ENCODE measurements at places on chromosomes 2 and 18.
A peak's percentile ranks its signal among the peaks of the same experiment; 100 is the strongest.

DNA sequence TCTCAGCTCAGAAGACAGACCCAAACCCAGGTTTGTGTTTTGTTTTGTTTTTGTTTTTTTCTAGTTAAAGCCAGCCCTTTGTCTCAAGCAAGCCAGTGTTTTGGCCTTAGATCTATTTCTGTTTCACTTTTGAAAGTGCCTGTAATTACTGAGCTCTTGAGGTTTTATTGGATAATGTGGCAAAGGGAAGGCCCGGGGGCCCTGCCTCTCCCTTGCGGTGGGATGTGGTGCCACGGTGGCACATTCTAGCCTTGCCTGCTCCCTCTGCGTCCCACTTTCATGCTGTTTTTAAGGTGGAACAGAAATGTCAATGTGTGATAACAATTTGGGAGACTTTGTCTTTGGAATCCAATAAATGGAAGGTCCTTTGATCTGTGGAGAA, 2.5 kb downstream of the HPCAL1 start:
- DNase-seq, result no peak

DNA sequence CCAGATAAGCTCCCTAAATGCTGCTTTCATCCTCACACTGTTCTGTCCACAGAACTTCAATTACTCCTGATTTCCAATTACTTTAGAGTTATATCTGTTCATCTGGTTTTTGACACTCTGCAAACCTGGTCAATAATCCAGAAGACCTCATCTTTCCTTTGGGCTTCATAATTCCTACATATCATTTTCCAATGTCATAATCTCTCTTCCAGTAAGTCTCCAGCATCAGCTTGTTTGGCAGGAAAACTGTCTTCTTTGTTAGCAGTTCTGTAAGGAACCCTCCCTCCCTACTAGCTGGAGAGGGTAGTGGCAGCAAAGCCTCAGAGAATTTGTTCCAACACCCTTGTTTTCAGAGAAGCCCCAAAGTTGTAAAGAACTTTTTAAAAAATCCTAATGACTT, 11.9 kb upstream of the SLC14A1 start:
- no peak for DNase-seq

GRCh38 chr2:173750353-173750801, 214.8 kb downstream of the SP3 start:
- DNase-seq, result no peak

DNA sequence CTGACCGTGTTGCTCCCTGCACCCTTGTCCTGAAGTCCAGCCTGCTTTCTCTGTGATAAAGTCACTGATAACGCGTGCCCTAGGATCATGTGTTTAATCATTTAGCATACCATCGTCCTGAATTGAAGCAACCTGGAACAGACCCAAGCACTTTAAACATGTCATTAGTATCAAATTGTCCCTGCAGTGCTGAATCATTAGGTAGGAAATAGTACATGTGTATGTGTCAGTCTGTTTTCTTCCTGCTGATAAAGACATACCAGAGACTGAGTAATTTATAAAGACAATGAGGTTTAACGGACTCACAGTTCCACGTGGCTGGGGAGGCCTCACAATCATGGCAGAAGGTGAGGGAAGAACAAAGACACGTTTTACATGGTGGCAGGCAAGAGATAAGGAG, 2.8 kb downstream of the ASB18 start:
- DNase-seq, result no peak

DNA sequence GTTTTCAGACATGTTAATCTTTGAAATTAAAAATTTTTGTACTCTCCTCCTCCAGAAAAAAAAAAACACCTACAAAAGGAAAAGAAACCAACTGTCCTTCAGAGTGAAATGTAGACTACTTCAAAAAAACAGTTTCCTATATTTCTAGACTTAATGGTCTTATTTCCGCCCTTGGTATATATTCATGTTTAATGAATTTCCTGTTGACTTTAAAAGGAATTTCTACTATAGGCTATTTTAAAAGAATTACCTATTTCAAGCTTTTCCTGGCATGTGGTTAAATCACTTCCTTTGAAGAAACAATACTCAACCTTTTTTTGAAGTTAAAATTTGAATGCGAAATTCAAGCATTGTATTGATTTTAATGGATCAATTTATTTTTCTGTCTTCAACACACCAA, 29.2 kb downstream of the GULP1 start:
- no peak for DNase-seq

- peak; percentile 71 for DNase-seq
These were observed 921 bp downstream of the VAPA start for GRCh38 chr18:9914584-9915290.

- no peak for DNase-seq
These were observed 176.1 kb upstream of the KLF7 start for GRCh38 chr2:207341804-207342203.

- no peak for DNase-seq
These were observed 382.5 kb downstream of the CBLN2 start for GRCh38 chr18:72161691-72162090.

GRCh38 chr2:165248238-165248637, 9.0 kb downstream of the SCN2A start:
- DNase-seq, result no peak

GRCh38 chr2:214019973-214020345, 390.9 kb upstream of the VWC2L start:
- DNase-seq, result no peak

- DNase-seq, result no peak
These were observed 585 bp downstream of the ABCA12 start for GRCh38 chr2:215137741-215138340.

DNA sequence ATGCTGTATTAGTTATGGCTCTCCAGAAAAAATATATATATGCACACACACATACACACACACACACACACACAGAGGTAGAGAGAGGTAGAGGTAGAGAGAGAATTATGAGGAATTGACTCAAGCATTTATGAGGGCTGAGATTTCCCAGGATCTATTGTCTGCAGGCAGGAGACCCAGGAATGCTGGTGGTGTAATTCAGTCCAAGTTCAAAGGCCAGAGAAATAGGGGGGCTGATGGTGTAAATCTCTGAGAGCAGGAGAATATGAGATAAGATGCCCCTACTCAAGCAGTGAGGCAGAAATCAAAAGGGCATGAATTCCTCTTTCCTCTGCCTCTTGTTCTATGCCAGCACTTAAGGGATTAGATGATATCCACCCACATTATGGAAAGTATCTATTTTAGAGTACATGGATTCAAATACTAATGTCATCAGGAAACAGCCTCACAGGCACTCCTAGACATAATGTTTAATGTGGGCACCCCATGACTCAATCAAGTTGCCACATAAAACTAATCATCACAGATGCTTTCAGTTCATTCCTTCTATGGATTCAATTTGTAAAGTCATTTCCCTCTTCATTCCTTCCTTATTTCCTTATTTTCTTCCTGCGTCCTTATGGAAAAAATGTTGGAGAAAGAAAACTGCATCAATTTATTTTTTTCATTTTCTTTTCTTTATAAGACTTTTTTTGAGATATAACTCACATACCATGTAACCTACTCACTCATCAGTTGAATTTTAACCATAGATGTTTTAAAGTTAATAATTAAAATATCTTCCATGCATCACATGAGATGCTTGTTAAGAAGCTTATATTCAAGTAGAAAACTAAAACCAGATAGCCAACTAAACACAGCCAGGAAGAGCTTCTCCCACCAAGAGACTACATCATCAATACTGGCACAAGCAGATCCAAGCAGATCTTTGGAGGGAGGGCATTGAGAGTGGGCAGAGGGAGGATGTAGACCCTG, 406.2 kb downstream of the MBD2 start:
- no peak for DNase-seq

DNA sequence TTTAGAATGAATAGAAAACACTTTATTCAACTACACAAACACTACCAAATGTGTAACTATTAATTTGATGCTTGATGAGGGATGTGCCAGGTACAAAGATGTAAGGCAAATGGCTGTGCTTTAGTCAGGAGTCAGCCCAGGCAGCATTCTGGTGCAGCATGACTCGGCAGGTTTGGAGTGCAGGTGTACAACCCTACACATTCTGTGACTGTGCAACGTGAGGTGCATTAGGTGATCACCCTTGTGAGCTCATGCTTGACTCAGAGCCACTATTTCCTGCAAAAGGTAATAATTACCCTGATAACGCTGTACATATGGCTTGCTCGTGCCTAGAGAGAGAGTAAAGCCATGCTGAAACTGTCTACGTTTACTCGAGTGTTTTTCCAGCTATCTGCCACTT, 288.7 kb upstream of the DSEL start:
- DNase-seq, result no peak

DNA sequence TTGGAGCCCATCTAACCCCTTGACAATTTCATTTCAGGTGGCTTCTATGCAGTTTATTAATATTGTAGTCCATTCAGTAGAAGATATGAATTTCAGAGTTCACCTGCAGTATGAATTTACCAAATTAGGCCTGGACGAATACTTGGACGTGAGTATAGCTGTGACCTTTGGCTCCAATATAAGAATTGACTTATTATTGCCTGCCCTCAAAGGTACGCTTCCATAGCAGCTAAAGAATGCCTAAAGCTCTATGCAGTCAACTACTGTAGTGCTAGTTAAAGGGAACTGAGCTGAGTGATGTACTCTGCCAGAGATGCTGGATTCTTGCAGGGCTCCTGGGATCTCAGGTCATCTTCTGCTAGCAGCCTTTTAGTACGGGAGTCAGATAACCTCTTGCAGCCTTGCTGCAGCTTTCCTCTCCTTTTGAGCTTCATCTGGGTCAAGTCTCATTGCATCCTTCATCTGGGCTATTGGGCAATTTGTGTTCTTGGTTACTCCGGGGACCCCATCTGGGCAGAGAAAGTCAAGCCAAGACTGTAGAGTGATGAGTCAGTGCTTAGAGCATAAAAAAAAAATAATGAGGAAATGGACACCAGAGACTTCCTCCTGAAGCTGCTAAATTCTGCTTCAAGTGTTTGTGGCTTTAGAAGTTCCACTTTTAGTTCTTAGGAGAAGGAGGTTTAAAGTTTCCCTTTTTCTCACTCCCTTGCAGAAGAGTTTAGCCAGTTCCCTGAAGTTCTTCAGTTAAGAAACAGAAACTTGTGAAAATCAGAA, 105.6 kb downstream of the PRPF40A start:
- peak; percentile 58 for DNase-seq

DNA sequence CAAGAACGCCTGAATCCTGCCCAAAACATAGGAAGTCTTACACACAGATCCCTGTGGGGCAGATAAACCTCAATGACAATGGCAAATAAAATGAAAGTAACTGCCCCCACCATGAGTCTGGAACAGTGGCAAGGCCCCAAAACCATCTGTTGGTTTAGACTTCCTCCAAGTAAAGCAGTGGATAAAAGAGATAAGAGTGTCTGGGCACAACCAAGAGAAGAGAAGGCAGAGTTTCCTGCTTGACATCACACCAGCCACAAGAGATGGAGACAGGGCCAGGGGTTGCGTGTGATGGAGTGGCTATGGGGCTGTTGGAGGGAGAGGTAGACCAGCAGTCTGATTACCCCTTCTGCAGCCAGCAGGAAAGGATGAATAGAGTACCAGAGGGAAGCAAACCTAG, 212.1 kb upstream of the POU3F3 start:
- no peak for DNase-seq

GRCh38 chr2:98908931-98909316, 27.1 kb downstream of the CRACDL start:
- no peak for DNase-seq

DNA sequence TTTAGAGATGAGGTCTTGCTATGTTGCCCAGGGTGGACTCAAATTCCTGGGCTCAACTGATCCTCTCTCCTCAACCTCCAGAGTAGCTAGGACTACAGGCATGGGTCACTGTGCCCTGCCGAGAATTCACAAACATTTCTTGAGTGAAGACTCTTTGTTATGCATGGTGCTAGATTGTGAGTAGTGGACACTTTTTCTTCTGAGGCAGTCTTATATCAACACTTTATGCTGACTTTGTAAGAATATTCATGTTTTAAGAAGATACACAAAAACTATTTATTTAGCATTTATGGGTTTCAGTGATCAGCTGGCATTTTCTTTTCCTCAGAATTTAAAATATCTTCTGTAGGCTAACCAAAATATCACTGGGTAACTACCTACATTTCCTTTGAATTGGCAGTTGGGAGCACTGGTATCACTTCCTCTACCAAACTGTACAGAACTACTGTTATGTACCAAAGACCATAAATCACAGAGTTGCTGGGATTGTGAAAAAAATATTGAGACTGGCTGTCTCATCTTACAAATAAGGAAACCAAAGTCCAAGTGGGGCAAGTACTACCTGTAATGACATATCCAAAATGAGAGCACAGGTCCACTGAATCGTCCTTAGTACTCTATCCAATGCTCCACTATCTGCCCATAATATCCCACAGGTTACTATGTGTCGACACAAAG, 34.0 kb downstream of the DOCK10 start:
- DNase-seq, result peak; percentile 23

GRCh38 chr18:30333310-30333709, 709.2 kb downstream of the DSC3 start:
- DNase-seq, result no peak

GRCh38 chr2:236177967-236178889, 10.0 kb upstream of the GBX2 start:
- no peak for DNase-seq

- no peak for DNase-seq
These were observed 167.1 kb upstream of the TRIB2 start for GRCh38 chr2:12549641-12550040.

DNA sequence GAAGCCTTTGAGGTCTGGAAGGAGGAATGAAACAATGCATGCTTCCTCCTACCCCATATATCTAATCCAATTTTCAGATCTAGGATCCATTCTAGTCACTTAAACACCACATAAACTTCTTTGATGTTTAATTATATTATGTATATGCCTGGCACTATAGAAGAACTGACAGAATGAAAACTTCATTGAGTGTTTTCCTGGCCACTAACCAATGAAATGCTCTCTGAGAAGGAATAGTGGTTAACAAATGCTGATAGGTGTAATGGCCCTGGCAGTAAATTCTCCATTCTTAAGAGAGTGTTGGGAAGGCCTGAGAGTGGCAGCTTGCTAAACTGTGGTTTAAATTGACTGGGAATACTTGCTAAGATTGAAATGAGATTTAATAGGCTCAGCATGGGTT, 710.0 kb downstream of the LRRTM4 start:
- DNase-seq, result no peak

GRCh38 chr2:169275696-169276444, 86.5 kb downstream of the LRP2 start:
- DNase-seq, result no peak

- DNase-seq, result no peak
These were observed 122.5 kb downstream of the SPTBN1 start for GRCh38 chr2:54578648-54579045.

DNA sequence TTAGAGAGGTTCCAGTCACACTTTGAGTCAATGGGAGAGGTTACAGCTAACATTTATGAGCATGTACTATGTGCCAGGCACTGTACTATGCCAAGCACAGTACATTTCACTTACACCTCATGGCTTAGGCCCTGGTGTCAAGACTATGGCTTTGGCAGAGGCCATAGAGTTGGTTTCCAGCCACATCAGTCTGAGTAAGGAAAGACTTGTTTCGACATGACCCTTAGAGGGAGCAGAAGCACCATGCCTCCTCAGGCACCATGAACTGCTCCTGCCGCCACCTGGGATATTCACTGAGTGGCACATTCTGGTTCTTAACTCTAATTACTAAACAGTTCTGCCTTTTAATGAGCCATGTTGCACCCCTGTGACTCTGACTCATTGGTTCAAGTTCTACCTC, 12.7 kb downstream of the DGUOK start:
- no peak for DNase-seq

Data from naive B cell (primary cell).